ENCODE measurements at places on chromosomes 2 and 18. TPM values are rescaled to one million over a fixed set of nuclear protein-coding genes. Genes with fewer than 3 reads are reported as not detected.

The POTEI gene
- total RNA-seq, result under 0.01 TPM

The PRPF40A gene
- 34.4 TPM for total RNA-seq

The NEU4 gene
- 4.2 TPM for total RNA-seq

The SPC25 gene
- total RNA-seq, result 3.7 TPM

The KHK gene
- total RNA-seq, result 2.1 TPM

The LRRC30 gene
- 9.4 TPM for total RNA-seq

The ADGRF3 gene
- not detected for total RNA-seq

The EVX2 gene
- total RNA-seq, result under 0.01 TPM

The ITPRIPL1 gene
- 3.7 TPM for total RNA-seq

The LAMA3 gene
- 8.4 TPM for total RNA-seq

All from skeletal muscle tissue (tissue), 5 donors.